ENCODE measurements at places on chromosomes 2 and 18.
A peak's percentile ranks its signal among the peaks of the same experiment; 100 is the strongest.

DNA sequence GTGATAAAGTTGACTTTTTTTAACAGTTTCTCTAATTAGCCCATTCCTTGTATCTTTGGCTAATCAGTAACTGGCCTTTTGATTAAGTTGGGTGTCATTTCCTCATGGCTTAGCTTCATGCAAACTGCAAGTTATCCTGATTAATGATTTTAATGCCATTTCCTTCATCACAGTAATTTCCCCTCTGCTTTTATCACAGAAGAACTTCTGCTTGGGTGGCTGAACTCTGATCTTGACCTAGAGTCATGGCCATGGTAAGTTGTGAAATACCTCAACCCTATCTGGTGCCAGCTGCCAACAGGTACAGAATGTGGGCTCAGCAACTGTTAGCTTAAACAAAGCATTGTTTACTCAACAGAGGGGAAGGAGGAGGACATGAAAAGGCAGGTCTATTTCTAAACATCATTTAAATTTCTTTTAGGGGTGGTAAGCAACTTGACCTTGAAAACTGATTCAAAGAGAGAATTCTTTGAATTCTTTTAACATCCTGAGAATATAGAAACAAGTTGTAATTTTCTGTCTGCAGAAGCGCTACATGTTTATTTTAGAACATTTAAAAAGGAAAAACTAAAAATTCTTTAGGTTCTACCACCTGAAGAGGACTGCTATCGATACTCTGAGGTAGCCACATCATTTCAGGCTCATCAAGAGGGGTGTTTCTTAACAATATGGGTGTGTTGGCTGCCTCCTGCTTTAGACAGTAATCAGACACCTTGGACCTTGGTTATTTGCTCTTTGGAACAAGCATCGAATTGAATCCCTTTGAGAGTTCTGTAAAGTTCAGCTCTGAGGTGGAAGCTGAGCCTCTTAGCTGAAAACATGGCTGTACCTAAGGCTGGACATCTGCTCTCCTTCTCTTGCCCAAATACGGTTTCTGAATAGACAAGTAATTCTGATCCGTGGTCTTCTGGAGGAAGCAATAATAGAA is 39.7 kb downstream of the ANXA4 start:
- no peak for DNase-seq

DNA sequence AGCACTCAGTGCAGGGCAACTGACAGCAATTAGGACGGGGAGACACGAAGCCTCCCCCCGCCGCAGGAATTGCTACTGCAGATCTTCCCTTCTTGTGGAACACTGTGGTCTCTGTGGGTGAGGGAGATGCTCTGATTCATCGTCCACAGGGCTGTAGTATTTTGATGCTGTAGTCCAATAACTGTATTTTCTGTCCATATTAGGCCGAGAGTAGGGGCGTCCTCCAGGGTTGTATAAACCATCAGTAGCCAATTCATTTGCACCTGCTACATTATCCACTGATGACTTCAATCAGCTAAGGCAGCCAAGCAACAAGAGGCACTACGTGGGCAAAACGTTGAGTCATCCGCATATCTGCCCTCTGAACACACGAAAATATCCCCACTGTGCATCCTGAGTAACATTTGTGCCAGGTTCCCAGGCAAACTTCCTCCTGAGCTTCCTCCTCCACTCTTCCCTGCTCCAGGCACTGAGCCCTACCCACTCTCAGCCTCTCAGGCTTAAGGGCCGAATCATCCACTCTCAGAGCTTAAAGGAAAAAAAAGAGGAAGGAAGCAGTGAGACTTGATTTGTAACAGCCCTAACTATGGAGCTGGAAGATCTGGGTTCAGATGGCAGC is 62.1 kb downstream of the LBH start:
- DNase-seq, result peak; percentile 60

DNA sequence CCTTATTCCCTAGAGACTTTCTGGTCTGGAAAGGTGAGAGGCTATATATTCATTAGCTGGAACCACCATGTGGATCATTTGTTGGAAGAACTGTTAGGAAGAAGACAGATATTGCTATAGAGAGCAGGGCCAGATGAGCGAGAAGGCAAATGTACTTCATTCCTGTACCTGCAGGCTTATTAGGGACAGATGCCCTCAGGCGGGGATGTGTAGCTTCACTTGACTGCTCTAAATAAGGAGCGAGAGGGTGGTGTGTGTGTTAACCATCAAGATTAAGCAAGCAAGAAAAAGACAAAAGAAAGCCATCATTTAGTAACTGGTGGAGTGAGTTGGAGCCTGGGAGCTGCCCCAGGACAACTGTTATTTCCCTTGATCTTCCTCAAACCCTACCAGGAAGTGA is 36.4 kb downstream of the NEDD4L start:
- DNase-seq, result no peak

- no peak for DNase-seq
Measured at GRCh38 chr2:122433123-122433754, 677.8 kb downstream of the TSN start.

- no peak for DNase-seq
Measured at GRCh38 chr2:236338495-236339184, 74.4 kb upstream of the ASB18 start.

- DNase-seq, result no peak
Measured at GRCh38 chr2:6031200-6031867, 339.1 kb downstream of the SOX11 start.

GRCh38 chr2:178331474-178332432 is 119.2 kb downstream of the PRKRA start:
- DNase-seq, result no peak

- no peak for DNase-seq
Measured at GRCh38 chr18:62505669-62506494, 16.9 kb upstream of the ZCCHC2 start.

DNA sequence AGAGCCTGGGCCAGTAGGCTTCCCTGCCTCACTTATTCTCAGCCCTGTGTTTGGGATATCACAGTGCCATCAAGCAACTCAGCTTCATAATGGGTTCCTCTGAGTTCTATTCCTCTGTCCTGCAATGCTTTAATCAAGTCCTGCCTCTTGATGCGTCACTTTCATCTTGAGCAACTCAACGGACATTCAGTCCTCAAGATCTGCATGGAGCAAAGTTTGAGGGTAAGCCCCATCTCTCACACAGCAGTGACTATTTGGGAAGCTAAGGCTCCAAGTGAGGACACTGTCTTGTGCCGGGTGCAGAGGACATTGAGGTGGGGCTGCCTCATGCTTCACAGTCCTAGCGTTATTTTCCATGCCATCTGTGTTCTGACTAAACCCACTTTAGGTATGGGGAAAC is 50.9 kb upstream of the PLB1 start:
- DNase-seq, result no peak

Data from astrocyte of the cerebellum (primary cell).